ENCODE measurements at places on chromosomes 13 and 19.

- DNase-seq: no peak
Measured at GRCh38 chr13:30900436-30900835, 5.6 kb upstream of the MEDAG start.

DNA sequence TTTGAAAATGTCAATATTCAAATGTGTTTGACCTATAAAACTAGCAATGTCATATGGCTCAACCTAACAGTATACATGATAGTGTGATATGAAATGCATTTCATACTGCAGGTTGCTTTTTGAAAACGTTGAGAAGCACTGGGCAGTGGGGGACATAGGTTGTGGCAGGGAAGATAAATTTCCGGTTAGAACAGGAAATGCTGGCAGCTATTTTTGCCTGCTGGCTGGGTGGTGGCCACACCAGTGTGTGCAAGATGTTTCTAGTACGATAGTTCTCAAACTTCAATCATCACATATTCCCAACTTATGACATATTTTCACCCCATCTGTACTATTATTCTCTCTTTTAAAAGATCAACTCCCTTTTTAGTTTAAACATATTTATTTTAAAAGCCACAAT lies 17.2 kb downstream of the FXYD5 start:
- DNase-seq: no peak

DNA sequence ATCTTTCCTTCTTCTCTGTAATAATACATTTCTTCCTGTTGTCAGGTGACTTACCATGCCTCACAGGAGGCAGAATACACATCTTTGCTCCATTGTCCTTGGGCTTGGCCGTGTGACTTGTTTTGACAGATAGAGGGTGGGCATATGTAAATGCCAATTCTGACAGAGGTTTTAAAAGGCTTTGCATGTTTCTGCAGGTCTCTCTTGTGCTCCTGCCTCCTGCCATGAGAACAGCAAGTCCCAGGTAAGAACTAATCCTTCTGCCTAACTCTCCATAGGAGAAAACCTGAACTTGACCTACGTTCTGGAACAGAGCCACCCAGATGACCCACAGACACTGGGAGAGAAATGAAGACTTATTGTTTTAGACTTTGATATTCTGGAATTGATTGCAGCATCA lies 88.7 kb upstream of the TNFSF11 start:
- DNase-seq: no peak

DNA sequence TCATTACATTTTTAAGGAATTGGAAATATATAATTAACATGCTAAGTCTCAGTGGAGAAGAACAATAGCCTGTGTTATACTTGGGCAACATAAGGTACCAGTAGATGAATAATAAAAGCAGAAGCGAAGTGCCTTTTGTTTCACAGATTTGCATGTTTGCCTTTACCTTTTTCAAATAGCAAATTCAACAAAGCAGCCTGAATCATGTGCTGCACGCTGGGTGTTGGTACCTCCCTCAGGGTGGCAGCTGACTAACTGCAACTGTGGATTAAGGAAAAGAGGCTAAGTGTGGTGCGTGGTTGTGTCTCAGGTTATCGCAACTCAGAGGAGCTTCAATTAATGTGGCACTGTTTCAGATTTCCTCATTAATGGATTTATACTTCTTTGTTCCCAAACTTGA lies 189.0 kb downstream of the LMO7 start:
- no peak for DNase-seq

- no peak for DNase-seq
Measured at GRCh38 chr19:1017115-1017905, 3.6 kb downstream of the TMEM259 start.

- no peak for DNase-seq
Measured at GRCh38 chr13:101739382-101740178, 287.1 kb downstream of the ITGBL1 start.

DNA sequence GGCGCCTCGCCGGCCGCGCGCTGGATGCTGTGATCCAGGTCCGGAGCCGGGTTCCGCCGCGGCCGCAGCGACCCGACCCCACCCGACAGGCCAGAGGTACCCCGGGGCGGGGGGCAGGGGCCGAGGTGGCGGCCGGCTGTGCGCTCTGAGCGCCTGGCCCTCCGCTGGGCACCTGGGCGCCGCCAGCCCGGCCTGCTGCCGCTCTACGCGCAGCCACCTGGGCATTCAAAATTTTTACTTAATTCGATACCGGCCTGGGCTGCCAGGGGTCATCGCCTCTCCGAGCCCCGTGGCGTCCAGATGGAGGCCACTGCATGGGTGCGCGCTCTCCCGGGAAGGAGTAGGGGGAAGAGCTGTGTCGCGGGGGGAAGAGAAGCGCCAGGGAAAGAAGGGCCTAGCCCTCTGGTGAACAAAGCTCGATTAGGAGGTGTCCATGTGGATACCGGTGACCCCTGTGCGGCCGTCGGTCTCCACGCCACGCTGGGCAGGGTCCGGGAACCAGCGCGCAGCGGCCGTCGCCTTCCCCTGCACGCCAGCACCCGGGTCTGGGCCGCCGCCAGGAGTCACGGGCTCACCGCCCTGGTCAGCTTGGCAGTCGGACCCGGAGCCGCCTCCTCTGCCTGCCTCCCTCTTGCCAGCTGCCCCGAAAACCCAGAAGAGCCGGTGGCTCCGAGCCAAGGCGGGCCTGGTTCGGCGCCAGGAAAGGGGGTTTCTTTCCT lies 666 bp downstream of the BIVM start:
- DNase-seq: no peak

DNA sequence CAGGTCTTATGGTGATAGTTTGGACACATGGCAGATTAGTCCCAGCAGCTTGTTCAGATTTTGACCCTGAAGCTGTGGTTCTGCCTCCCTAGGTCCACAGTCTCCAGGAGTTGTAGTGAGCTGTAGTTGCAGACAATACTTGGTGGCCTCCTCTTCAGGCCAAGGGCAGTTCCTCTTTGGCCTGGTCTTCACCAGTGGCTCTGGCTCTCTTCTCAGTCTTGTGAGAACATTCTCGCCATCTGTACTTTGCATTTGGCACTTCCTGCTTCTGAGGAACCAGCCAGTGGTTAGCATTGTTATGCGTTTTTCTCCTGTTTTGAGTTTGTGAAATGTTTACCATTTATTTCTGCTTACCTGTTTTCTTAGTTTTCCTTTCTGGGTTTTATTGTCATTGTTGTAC lies 40.7 kb downstream of the PCCA start:
- no peak for DNase-seq

DNA sequence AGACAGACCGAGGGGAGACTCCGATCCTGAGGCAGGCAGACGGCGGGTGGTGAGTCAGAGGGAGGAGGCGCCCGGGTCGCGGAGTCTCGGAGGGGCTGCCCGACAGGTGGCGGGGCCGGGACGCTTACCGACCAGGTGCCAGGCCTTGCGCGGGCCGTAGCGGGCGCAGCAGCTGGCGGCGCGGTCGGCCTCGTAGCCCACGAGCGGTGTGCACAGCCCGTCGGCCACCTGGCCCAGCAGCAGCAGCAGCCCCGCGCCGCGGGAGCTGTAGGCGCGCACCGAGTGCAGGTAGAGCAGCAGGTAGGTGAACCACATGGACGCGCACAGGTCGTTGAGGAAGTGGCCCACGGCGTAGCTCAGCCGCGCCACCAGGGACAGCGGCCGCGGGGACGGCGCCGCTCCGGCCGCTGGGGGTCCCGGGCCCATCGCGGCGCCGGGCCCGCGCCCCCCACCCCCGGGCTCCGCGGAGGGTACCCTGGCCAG lies 367 bp downstream of the MFSD12 start:
- DNase-seq: no peak

DNA sequence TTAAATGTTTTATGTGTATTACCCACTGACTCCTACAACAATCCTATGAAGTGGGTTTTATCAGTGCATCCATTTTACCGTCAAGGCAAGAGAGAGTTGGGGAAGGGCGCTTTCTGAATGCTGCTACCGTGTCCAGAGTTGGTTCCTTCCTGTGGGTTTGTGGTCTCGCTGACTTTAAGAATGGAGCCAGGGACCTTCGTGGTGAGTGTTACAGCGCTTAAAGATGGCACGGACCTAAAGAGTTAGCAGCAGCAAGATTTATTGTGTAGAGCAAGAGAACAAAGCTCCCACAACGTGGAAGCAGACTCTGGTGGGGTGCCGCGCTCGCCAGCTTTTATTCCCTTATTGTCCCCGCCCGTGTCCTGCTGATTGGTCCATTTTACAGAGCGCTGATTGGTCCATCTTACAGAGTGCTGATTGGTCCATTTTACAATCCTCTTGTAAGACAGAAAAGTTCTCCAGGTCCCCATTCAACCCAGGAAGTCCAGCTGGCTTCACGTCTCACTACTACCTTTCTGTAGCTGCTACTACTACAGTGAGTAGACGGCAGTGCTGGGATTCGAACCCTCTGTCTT lies 6.1 kb downstream of the OSCAR start:
- DNase-seq: no peak

DNA sequence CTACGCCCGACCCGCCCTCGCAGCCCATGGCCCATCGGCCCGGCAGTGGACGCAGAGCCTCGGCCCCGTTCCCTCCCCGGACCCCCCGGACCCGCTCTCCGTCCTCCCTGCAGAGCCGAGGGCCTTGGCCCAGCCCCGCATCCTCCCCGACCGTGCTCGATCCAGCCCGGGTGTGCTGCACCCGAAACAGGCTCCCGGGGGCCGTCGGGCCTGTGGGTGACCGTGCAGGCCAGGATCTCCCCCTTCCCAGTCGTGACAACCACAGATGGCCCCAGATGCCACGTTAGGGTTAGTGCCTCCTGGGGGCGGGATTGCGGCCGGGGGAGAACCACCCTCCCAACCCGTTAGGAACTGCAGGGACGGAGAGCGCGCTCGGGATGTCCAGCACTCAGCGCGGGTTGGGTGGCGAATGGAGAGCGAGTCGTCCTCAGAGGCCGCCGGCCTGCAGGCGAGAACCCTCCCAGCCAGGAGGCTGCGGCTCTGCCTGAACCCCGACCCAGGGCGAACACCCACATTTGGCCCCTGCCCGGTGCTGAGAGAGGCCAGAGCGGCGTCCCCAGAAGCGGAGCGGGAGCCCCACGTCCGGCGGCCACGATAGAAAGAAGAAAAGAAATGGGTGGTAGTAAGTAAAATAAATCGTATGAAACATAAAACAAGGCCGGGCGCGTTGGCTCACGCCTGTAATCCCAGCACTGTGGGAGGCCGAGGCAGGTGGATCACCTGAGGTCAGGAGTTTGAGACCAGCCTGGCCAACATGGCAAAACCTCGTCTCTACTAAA lies 6.7 kb upstream of the MADCAM1 start:
- DNase-seq: no peak

GRCh38 chr13:46008631-46009030 lies 43.9 kb downstream of the ZC3H13 start:
- no peak for DNase-seq

- no peak for DNase-seq
Measured at GRCh38 chr13:97945342-97945741, 8.1 kb upstream of the IPO5 start.

DNA sequence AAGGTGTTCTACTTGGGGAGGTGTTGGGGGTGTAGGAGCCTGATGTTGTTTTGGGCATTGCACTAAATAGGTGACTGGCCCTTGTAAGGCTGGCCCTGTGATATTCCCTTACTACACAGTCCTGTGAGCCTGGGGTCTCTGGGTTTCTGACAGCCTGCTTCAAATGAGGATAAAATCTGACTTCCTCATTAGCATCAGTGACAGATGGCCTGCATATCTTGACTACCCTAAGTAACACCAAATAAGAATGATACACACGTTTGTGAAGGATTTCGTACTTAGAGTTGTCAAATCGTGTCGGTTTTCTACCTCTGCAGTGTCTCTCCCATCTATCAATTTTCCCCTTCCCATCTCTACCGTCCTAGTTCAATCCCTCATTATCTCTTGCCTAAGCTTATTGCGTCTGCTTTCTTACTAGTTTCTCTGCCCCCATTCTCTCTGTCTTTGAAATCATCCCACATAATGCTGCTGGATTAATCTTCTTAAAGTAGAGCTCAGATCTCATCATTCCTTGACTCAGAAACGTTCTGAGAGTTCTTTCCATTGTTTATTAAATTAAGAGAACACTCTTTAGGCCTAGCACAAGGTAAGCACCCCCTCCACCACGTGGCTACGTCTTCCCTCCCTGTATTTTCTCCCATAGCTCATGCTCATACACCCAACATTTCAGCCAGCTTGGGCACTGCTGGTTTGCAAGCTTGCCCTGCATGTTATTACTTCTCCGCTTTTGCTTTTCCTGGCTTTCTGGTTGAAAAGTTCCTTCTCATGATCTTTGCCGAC lies 26.2 kb upstream of the CNMD start:
- DNase-seq: no peak

DNA sequence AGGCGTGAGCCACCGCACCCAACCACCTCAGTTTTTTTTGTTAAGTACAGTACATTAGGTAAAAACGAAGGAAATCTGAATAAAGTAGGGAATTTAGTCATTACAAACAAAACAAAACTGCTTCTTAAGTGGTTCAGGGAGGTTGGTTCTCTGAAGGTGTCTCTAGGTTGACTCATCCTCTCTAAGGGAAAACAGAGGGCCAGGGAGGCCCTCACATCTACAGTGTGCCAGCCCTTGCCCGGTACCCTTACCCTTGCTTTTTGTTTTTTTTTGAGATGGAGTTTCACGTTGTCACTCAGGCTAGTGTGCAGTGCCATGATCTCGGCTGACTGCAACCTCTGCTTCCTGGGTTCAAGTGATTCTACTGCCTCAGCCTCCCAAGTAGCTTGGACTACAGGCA lies 17.2 kb upstream of the JUND start:
- no peak for DNase-seq

GRCh38 chr13:44249431-44249836 lies 124.2 kb upstream of the SERP2 start:
- peak; percentile 72 for DNase-seq

- no peak for DNase-seq
Measured at GRCh38 chr13:106690779-106691178, 122.8 kb upstream of the ARGLU1 start.

GRCh38 chr13:45207319-45207718 lies 6.5 kb upstream of the KCTD4 start:
- no peak for DNase-seq

- DNase-seq: no peak
Measured at GRCh38 chr13:102933122-102933521, 87.3 kb downstream of the ERCC5 start.

DNA sequence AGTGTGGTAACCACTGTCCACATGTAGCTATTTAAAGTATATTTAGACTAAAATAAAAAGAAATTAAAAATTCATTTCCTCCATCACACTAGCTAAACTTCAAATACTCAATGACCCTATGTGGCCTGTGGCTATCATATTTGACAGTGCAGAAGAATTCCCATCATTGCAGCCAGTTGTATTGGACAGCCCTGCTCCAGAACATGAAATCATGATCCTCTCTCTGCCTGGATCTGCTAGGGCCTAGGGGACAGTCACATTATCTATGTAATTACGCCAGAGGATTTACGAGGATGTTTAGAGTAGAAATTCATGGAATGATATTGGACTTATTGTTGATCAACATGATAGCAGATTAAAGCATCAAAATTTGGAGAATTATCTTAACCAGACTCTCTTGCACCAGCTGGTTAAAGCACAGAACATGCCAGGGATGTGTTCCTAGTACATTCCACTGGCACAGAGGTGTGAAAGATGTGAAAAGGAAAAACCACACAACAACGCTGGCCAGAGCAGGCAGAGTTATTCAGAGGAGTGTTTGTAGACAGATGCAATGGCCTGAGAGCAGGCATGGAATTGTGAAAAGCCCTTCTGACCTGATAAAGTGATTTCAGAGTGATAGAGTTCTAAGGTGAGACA lies 108.9 kb upstream of the STARD13 start:
- DNase-seq: no peak
